ENCODE measurements at places on chromosomes 4 and X.

- DNase-seq = no peak
Observed at GRCh38 chr4:34678431-34678830, 1565.9 kb downstream of the ARAP2 start.

DNA sequence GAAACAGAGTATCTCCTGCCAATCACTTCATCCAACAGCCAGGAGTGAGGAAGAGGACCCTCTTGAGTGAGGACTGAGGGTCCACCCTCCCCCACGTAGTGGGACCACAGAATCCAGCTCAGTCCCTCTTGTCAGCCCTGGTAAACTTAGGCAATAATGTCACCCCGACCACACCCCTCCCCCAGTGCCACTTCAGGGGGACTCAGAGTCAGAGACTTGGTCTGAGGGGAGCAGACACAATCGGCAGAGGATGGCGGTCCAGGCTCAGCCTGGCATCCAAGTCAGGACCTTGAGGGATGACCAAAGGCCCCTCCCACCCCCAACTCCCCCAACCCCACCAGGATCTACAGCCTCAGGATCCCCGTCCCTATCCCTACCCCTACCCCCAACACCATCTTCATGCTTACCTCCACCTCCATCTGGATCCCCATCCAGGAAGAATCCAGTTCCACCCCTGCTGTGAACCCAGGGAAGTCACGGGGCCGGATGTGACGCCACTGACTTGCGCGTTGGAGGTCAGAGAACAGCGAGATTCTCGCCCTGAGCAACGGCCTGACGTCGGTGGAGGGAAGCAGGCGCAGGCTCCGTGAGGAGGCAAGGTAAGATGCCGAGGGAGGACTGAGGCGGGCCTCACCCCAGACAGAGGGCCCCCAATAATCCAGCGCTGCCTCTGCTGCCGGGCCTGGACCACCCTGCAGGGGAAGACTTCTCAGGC lies at the start of the genes CSAG1 and MAGEA12:
CSAG1 (minus strand) TSS at position 461 of the 715 bp plus-strand sequence. CDS start 1,261 bp downstream, outside the sequence.
MAGEA12 (plus strand) TSS at position 497 of the 715 bp plus-strand sequence. CDS start 2,405 bp downstream, outside the sequence.
- no peak for DNase-seq

DNA sequence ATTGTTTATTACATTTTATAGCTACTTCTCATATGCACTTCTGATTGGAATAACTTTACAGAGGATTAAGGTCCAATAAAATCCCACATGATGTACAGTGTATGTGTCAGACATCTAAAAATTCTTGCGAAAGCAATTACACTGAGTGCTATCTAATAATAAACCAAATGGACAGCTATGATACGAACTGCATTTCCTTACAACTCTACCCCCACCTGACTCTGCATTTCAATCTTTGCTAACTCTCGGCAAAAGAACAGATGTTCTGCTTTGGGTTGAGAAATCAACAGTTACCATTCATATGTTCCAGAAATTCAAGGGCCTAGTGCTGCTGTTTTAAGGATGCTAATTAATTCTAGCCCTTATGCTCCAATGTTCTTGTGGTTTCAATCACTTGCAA lies 287.9 kb upstream of the NOCT start:
- no peak for DNase-seq

GRCh38 chr4:101941816-101942358 lies 151.4 kb downstream of the BANK1 start:
- no peak for DNase-seq

- no peak for DNase-seq
Observed at GRCh38 chrX:151675121-151675746, 20.0 kb upstream of the PRRG3 start.

GRCh38 chrX:104430072-104430741 lies 135.8 kb upstream of the IL1RAPL2 start:
- DNase-seq = no peak

GRCh38 chrX:6448003-6448402 lies 86.9 kb downstream of the VCX3A start:
- no peak for DNase-seq

DNA sequence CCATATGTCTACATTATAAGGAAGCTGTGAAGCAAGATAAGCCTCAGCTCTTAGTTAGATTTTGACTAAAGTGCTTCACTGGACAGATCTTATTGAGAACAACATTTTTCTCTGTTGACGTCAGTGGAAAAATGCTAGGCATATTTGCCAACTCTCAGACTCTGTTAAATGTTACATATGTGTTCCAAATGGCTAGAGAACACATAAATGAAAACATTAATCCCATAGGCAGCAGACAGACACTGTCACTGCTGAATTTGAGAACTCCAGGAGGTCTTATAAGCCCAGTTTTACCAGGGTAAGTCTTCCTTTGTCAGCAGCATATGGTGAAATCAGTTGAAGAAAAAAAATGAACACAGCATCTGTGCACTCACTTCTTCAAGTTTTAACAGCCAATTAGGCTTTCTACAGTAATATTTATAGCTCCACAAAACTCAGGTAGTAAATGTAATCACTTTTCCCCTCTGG lies 186.9 kb downstream of the CAMK2D start:
- DNase-seq = no peak

GRCh38 chr4:74118600-74119338 lies 19.8 kb upstream of the CXCL2 start:
- DNase-seq = no peak

DNA sequence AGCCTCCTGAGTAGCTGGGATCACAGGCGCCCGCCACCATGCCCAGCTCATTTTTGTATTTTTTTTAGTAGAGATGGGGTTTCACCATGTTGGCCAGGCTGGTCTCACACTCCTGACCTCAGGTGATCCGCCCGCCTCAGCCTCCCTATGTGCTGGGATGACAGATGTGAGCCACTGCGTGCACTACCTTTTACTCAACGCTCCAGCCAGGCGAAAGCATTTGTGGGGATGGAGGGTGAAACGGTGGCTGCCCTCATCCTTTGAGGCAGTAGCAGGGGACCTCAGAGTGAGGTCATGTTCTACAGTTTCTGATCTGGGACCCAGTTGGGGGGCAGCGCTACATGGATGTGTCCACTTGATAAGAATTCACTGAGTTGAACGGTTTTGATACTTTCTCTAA lies 65.8 kb upstream of the GPR78 start:
- DNase-seq = no peak

DNA sequence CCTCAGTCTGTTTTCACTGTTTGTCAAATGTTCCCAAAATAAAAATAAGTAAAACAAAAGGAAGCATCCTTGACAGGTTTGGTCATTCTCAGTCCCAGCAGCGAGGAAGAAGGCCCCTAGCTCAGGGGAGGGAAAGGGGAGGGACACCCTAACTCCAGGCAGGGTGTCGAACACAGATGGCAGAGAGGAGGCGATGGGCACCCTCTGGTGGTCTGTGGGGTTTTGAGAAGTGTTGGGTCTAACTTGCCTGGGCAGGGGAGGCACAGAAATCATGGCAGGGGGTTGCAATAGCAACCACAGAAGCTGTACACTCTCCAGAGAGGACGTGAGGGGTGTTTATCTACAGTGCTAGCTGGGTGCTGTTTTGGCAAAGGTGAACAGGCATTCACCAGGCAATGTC lies 229.8 kb upstream of the SFRP2 start:
- no peak for DNase-seq

GRCh38 chrX:42117318-42117717 lies 194.0 kb upstream of the CASK start:
- no peak for DNase-seq

- no peak for DNase-seq
Observed at GRCh38 chr4:152606753-152607152, 70.9 kb upstream of the FBXW7 start.

GRCh38 chr4:141660880-141661279 lies 24.5 kb downstream of the IL15 start:
- no peak for DNase-seq

- DNase-seq = no peak
Observed at GRCh38 chr4:143178923-143179322, 5.8 kb upstream of the USP38 start.

DNA sequence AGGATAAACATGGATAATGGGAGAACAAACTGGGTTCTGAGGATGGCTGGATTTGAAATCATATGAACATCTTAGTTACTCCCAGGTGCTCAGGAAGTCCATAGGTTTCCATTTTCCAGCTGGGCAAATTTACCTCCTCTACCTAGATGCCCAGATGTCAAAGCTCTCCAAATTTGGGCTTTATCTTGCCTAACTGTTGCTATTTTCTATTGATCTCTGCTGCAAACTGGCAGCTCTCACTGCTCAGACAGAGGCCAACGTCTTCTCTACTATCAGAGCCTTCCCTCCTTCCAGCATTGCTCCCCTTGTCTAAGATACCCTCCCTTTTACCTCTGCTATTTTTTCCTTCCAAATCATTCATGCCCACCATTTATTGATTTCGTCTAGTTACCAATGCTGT lies 62.1 kb downstream of the LDB2 start:
- DNase-seq = no peak

GRCh38 chr4:170325599-170325998 lies 235.8 kb upstream of the AADAT start:
- DNase-seq = no peak

DNA sequence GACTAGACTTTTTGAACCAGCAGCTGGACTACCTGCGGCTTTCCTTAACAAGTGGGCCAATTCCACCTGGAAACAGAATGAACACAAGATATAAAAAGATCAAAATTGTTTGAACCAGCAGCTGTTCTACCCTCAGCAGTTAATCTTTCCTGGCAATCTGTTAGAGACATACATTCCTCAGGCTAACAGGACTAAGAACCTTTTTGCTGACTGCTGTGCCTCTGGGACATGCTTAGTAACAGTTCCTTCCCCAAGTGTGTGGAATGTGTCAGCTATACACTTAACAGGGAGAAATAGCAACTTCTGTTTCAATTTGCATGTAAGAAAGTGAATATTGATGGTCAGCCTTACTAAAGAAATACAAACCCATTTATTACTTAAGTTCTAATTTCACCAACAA lies 554.4 kb downstream of the ARAP2 start:
- no peak for DNase-seq

- no peak for DNase-seq
Observed at GRCh38 chr4:8050555-8051206, 107.9 kb downstream of the ABLIM2 start.

DNA sequence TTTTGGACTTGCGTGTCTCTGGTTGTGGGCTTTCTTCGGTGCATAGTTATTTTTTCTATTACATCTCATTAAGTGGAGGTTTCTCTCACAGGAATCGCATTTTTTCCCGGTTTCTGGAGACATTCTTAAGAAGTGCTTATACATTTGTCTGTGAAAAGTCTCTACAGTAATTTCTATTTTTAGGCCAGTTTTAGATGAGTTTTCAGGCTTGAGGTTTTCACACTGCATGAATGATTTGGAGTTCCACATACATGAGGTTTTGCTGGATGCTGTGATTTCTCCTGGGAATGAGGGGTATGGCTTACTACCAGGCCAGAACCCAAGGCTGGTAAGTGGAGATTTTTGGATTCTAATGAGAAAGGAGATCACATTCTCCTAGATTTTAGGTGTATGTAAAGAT lies 422.6 kb upstream of the SLIT2 start:
- DNase-seq = no peak

DNA sequence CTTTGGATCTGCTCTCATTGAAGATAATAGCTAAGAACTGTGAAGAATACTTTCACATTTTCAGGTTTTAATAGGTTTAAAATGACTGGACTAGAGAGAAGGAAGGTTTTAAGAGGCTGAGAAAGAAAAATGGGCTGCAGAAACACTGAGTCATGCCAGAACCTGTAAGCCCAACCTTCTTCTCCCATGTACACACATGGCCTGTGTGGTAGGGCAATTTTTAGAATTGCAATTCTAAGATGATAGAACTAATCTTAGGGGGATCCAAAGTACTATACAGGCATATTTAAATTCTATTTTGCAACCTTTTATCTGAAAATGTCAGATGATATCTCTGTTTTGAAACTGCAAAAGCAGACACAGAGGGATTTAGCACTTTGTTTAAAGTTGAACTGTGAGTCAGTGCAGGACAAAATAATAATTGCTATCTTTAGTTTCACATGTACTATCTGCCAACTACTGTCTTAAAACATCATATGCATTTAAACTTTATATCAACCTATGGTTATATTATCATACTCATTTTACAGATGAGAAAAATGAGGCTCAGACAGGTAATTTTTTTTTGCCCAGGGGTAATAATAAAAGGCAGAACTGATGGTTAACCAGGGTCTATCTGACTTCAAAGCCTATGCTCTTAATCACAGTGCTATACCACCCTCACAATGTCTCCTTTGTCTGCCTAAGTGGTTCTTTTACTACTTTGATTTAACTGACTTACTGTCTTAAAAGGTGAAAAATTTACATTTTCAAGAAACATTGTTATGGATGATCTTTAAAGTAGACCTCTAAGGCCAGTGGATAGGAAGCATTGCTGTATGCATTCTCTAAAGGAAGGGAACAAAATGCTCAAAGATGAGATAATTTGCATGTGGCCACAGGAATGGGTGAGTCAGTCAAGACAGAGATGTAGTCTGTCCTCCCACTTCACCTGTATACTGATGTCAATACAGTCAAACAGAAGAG lies 4.3 kb downstream of the TMPRSS11E start:
- no peak for DNase-seq

GRCh38 chr4:10371869-10372471 lies 85.3 kb downstream of the ZNF518B start:
- DNase-seq = no peak
